ENCODE measurements at places on chromosomes 11 and 22.

- no peaks in the 10 kb centered on the region for H3K4me1 ChIP-seq
- H3K27ac ChIP-seq: no peak overlapping the region
- no peaks in the 10 kb centered on the region for H3K27me3 ChIP-seq
- DNase-seq: no peak
These were observed 95.2 kb upstream of the PDGFD start for GRCh38 chr11:104259121-104259610.

GRCh38 chr11:113315811-113316210 is 1.4 kb downstream of the TTC12 start:
- H3K27ac ChIP-seq: peak overlapping the region; percentile 71
- peaks cover 22% of the 10 kb centered on the region for H3K4me1 ChIP-seq
- peaks cover 19% of the 10 kb centered on the region for H3K36me3 ChIP-seq

DNA sequence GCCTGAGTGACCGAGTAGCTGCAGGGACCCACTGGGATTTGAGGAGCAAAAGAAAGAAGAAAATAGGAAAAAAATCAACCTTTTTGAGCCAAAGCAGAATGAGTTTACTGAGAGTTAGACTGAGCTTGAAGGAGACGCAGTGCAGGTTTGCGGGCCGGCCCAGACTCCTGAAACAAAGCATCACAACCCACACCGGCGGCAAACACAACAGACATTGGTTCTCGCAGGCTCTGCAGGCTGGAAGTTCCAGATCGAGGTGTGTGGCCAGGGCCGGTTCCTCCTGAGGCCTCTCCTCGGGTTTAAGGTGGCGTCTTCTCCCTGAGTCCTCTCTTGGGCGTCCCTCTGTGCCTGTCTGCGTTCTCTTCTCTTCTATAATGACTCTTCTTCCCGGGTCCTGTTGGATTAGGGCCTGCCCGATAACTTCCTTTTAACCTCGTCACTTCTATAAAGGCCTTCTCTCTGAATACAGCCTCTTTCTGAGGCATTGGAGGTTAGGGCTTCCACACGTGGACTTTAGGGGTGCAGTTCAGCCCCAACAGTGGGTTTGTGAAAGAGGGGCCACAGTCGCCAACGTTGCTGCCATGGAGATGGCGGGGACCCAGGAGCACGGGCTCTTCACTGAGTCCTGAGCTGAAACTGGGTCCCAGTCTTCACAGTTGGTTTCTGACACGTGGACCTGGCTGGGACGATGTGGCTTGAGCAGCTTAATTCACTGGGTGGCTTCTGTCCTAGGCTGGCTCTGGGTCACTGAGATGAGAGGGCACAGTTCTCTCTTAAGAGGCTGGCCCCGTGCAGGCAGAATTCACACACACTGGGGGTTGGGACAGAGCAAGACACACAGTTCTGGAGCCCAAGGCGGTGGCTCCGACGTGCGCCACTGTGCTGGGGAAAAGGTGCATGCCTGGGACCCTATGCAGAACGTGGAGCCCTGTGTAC is 1047.7 kb downstream of the BRD1 start:
- H3K27ac ChIP-seq: no peak overlapping the region
- H3K4me3 ChIP-seq: no peak overlapping the region
- no peaks in the 10 kb centered on the region for H3K36me3 ChIP-seq

- DNase-seq: no peak
- no peaks in the 10 kb centered on the region for H3K36me3 ChIP-seq
- H3K27ac ChIP-seq: no peak overlapping the region
These were observed 44.5 kb downstream of the WEE1 start for GRCh38 chr11:9617940-9618339.

GRCh38 chr11:106172386-106172991 is 95.0 kb downstream of the AASDHPPT start:
- no peak overlapping the region for H3K27ac ChIP-seq
- no peaks in the 10 kb centered on the region for H3K4me1 ChIP-seq
- no peaks in the 10 kb centered on the region for H3K36me3 ChIP-seq
- H3K4me3 ChIP-seq: no peak overlapping the region

DNA sequence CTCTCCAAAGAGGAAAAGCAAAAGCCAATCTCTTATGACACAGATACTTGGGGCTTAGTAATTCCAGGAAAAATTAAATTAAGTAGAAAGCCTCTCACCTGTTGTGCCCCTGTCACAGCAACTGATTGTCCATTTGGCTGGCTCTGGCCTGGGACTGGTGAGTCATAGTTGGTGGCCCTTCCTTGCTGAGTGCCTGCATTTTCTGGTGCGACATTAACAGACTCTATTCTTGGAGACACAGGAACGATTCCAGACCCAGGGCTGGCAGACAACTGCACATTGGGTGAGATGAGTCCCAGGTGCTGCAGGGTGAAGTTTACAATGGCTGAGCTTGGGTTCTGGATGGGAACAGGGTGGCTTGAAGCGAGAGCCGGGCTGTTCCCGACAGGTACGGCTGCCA is 15.6 kb downstream of the E2F8 start:
- peaks cover 3% of the 10 kb centered on the region for H3K4me1 ChIP-seq
- H3K27me3 ChIP-seq: no peaks in the 10 kb centered on the region
- H3K36me3 ChIP-seq: peaks cover 68% of the 10 kb centered on the region
- H3K27ac ChIP-seq: no peak overlapping the region
- no peak overlapping the region for H3K4me3 ChIP-seq
- DNase-seq: no peak

DNA sequence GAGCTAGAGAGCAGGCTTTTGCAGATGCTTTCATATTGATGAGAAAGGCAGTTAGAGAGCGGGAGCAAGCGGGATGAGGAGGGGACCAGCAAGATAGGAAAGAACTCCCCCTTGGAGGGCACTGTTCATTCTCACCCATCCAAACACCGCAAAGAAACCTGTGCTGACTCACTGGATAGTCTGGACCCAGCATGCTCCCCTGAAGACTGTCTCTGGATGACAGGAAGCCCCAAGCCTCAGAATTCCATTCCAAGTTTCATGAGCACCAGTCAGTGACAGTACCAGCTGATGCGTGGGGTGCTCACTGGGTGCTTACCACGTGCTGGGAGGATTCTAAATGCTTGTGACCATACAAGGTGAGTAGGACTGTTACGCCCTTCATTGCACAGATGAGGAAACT is 34.2 kb downstream of the MICAL3 start:
- H3K4me1 ChIP-seq: peaks cover 18% of the 10 kb centered on the region
- H3K27me3 ChIP-seq: no peaks in the 10 kb centered on the region
- no peak for DNase-seq
- H3K4me3 ChIP-seq: no peak overlapping the region
- H3K36me3 ChIP-seq: no peaks in the 10 kb centered on the region

DNA sequence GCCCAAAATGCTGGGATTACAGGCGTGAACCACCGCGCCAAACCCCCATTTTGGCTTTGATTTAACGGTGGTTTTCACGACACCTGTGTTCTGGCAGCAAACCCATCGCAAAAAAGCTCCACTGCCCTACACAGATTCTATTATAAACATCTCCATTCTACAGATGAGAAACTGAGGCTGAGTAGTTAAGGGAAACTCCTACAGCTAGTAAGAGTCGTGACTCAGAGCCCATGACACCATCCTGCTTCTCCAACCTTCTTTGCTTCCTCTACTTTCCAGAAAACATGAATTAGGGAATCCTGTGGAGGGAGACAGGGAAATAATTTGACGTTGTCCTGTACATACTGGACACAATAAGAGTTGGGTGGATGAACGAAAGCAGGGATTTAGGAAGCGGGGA is 429 bp upstream of the SNX15 start:
- H3K4me3 ChIP-seq: peak overlapping the region; percentile 69
- H3K27me3 ChIP-seq: no peaks in the 10 kb centered on the region
- H3K4me1 ChIP-seq: peaks cover 27% of the 10 kb centered on the region
- H3K36me3 ChIP-seq: peaks cover 3% of the 10 kb centered on the region
- no peak for DNase-seq

GRCh38 chr11:43581370-43582023 is 99.0 kb upstream of the HSD17B12 start:
- peaks cover 93% of the 10 kb centered on the region for H3K27me3 ChIP-seq
- no peak overlapping the region for H3K4me3 ChIP-seq
- H3K36me3 ChIP-seq: peaks cover under 1% of the 10 kb centered on the region
- H3K4me1 ChIP-seq: peaks cover 19% of the 10 kb centered on the region

- H3K36me3 ChIP-seq: peaks cover 20% of the 10 kb centered on the region
- DNase-seq: no peak
- peak overlapping the region; percentile 70 for H3K27ac ChIP-seq
- H3K27me3 ChIP-seq: no peaks in the 10 kb centered on the region
These were observed 45.8 kb downstream of the SGSM3 start for GRCh38 chr22:40416267-40416570.

DNA sequence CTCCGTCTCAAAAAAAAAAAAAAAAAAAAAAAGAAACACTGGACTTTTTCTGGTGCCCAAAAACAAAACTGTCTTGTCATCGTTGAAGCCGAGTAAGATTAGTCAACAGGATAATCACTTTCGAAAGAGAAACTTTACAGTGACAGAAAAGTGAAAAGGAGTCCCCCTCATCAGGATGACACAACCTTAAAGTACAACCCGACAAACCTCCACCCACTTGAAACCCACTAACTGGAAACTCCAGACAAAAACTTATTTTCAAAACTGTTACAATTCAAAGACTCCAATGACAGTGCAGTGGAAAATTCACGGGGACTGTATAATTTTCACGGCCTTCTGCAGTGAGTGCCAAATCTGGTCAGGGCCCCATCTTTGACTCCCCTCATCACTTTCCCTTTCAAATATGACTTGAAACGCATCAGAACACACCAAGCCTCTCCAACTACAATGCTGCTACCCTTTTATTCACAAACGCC is 1.3 kb downstream of the DENND5A start:
- H3K4me3 ChIP-seq: peak overlapping the region; percentile 81
- peaks cover 2% of the 10 kb centered on the region for H3K36me3 ChIP-seq
- peak; percentile 60 for DNase-seq
- peak overlapping the region; percentile 87 for H3K27ac ChIP-seq
- H3K27me3 ChIP-seq: peaks cover 65% of the 10 kb centered on the region

- H3K27ac ChIP-seq: no peak overlapping the region
- H3K4me1 ChIP-seq: peaks cover 19% of the 10 kb centered on the region
- H3K4me3 ChIP-seq: no peak overlapping the region
- no peaks in the 10 kb centered on the region for H3K27me3 ChIP-seq
- peaks cover 37% of the 10 kb centered on the region for H3K36me3 ChIP-seq
- DNase-seq: no peak
These were observed 18.2 kb downstream of the PATZ1 start for GRCh38 chr22:31327806-31328543.

- H3K4me1 ChIP-seq: peaks cover 9% of the 10 kb centered on the region
- H3K27ac ChIP-seq: no peak overlapping the region
- H3K4me3 ChIP-seq: no peak overlapping the region
These were observed 105.1 kb downstream of the RRAS2 start for GRCh38 chr11:14253840-14254239.

GRCh38 chr22:37021710-37022482 is 2.4 kb downstream of the MPST start:
- peak overlapping the region; percentile 20 for H3K4me3 ChIP-seq
- H3K27me3 ChIP-seq: no peaks in the 10 kb centered on the region
- H3K36me3 ChIP-seq: peaks cover 4% of the 10 kb centered on the region
- peaks cover 22% of the 10 kb centered on the region for H3K4me1 ChIP-seq
- H3K27ac ChIP-seq: peak overlapping the region; percentile 63

- H3K27ac ChIP-seq: no peak overlapping the region
- H3K4me3 ChIP-seq: no peak overlapping the region
- DNase-seq: peak; percentile 26
- no peaks in the 10 kb centered on the region for H3K4me1 ChIP-seq
- no peaks in the 10 kb centered on the region for H3K36me3 ChIP-seq
- H3K27me3 ChIP-seq: no peaks in the 10 kb centered on the region
These were observed 616.5 kb downstream of the BRD1 start for GRCh38 chr22:49211176-49211575.

DNA sequence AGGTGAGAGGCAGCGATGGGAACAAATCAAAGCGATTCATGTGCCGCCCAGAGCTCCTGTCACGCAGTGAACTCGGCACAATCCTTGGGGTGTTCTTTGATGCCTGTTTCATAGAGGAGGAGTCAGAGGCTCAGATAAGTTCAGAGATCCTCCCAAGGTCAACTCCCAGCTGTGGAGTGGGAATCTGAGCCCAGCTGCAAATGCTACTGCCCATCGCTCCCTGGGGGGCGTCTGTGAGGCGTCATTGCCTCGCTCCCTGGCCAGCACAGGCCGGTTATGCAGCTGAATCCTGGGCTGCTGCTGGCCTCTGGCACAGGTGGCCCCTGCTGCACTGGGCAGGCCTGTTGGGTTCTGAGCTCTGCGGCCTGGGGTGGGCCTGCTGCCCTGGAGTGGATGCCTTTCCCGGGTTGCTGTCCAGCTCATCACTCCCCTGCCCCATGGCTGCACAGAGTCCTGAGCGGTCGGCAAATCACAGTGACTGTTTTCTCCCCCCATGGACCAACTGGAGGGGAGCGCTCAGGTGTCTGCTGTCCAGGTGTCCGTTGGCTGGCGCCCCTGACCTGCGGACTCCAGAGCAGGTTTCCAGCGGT is 36.3 kb upstream of the SHISAL1 start:
- peaks cover 11% of the 10 kb centered on the region for H3K4me1 ChIP-seq
- no peak overlapping the region for H3K4me3 ChIP-seq
- H3K27me3 ChIP-seq: peaks cover 28% of the 10 kb centered on the region
- H3K36me3 ChIP-seq: no peaks in the 10 kb centered on the region

DNA sequence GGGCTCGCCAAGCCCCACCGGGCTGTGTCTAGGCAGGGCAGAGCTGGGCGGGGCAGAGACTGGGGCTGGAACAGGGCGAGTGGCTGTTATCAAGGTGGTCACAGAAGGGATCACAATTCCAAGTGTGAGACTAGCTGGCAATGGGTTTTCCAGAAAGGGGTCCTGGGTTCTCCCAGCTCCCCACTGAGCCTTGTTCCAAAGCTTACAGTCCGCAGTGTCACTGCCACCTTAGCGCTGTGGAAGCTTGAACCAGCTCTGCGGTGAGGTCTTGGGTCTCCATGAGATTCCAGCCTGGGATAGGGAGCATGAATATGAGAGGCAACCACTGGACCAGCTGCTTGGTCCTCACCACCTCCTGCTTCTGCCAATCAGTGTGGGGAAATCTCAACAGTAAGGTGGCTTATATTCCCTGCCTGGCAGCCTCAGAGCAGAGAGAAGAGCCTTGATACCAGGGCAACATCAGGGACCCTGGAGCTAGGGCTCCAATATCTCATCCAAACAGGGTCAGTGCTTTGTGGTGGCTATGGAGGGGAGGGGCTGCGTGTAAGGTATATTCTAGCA is 831 bp downstream of the CD44 start:
- H3K27ac ChIP-seq: peak overlapping the region; percentile 92
- no peak for DNase-seq
- peaks cover 7% of the 10 kb centered on the region for H3K27me3 ChIP-seq
- peaks cover 25% of the 10 kb centered on the region for H3K36me3 ChIP-seq
- H3K4me3 ChIP-seq: peak overlapping the region; percentile 90
